Stimulated activated CD8-positive, alpha-beta memory T cell treated with anti-CD3 and anti-CD28 coated beads, Interleukin-4, amount 100 ng/mL, for 1 hour (primary cell): ENCODE measurements at places on chromosomes 2 and 18.

DNA sequence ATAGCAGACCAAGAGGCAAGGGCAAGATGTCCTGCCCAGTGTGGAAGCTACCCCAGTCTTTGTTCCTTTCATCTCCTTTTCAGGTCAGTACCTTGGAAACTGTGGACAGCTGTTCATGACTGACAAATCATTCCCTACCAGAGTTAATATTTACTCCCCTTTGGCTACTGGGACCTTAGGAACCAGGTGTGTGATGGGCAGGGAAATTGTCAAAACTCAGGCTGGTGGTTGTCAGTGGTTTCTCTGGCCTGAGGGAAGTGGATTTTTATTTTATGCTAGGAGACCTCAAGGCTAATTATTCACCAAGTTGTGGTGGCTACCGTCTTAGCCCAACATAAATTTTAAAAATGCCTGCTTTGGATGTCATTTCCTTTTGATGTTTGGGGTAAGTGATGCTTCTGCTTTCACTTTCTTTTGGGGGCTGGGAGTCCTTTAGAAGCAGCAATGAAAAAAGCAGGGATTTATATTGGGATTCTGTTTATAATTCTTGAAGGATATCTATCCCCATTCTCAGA, 119.3 kb downstream of the SETBP1 start:
- DNase-seq = no peak

DNA sequence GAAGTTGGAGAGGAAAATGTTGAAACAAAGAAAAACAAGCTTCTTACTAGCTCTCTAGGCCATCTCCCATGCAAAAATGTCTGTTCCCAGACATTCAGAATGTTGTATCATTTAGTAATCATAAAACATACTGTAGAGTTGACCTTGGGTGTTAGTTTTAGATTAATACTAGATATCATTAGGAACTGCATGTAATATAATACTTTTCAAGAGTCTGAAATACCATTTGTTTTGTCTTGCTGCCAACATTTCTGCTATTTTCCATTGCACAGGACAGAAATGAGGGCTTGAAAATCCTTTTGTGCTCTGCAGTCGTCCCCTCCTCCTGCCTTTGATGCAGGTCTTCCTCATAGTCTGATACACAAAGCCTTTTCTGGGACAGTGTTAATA, 89.5 kb upstream of the RBMS1 start:
- DNase-seq = no peak

DNA sequence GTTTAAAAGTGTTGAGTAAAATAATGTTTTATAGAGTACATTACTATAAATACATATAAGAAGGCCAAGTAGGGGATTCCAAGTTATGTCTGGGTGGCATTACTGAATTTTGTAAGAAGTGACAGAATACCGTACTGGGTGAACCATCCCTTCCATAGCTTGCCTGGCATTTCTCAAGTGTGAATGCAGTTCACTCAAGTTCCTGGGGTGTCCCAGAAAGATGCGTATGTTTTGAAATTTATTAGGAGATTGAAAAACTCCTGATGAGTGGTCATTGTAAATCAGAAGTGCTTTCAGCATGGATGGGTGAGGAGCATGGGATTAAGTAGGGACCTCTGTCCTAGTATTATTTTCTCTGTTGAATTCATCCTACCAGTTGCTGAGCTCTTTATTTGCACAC, 103.2 kb downstream of the VAPA start:
- DNase-seq = no peak

- DNase-seq = peak; percentile 21
Observed at GRCh38 chr2:121080013-121080772, 204.8 kb downstream of the TFCP2L1 start.

DNA sequence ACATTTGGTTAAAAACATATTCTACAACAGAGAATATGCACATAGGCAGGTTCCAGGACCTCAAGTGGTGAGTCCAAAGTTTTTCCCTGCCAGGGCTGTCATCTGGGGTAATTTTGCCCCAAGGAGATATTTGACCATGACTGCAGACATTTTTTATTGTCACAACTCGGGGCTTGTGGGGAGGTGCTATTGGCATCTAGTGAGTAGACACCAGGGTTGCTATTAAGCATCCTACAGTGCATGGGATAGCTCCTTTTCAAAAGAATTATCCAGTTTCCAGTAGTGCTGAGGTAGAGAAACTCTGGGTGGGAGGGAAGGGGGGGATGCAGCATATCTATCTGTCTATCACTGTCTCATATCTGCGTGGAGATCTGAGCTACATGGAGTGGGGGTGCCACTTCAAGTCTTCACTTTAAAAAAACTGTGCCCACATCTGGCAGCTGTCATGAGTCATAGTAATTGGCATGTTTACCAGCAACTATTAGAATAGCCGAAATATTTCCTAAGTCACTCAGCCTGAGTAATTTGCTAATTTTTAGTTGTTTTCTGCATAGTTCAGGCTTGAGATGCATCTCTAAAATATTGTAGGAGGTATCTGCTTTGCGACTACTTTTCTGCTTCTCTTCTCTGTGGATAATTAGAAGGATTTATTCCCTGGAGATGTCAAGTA, 254.0 kb upstream of the RBMS1 start:
- DNase-seq = no peak

DNA sequence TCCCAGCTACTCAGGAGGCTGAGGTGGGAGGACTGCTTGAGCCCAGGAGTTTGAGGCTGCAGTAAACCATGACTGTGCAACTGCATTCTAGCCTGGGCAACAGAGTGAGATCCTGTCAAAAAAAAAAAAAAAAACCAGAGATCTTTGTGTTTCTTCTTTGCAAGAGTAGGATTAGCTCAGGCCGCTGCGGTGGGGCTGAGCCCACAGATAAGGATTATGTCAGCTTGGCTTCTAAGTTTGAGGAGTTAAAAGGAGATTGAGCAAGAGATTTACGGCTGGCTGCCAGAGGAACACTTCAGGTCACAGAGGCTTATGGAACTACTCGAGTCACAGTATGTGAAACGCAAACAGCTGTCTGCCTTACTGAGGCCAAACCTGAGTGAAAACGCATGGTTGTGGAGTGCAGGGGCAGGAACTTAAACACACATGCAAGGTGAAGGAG, 146.7 kb upstream of the L3MBTL4 start:
- DNase-seq = no peak

GRCh38 chr2:82781176-82781915, 1677.7 kb downstream of the SUCLG1 start:
- DNase-seq = no peak

DNA sequence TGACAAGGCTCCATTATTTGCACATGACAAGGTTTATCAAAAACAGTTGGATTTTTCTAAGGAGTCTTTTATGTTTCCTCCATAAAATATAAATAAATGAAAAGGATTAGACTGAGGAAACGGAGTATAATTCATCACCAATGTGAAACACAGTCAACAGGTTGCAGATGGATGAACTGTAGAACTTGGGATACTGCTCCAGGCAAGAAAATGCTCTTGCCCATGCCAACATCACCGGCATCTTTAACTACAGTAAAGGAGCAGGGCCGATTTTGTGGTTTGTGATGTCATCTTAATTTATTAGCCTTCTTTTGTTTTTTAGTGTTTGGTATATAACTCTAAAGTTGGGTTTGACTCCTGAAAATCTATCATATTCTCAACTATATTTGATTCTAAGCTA, 577.3 kb downstream of the EPHA4 start:
- DNase-seq = no peak

- DNase-seq = no peak
Observed at GRCh38 chr2:71503837-71504236, 50.5 kb downstream of the DYSF start.

DNA sequence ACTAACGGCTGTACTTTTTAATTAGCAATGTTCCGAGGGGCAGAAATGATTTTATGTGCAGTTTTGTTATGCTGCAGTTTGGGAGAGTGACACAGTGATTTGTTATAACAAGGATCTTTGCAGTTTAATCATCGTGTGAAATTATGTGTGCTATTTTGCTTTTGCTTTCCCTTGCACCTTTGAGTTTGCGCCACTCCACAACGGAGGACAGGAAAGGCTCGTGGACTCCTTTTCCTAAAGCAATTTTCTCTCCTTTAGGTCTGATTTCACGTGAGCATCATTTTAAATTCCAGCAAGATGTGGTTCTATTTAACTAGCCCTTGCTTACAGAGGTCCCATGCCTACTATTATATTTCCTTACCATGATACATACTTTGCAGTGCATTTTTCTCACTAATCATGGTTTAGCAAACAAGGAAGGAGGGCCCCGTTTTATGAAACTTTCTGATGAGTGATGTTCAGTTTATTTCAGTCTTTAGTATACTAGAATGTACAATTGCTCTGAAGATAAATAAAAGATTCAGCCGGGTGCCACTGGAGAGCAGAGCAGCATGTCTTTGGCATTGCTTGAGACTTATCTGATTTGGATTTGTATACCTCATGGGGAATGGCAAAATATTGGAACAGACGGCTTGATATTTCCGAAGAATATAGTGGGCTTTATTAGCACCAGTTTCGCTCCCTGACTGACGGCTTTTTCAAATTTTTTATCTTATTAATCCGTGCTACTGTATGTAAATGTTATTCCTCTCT, 528.2 kb upstream of the FANCL start:
- DNase-seq = no peak

- no peak for DNase-seq
Observed at GRCh38 chr18:26768385-26768784, 97.1 kb downstream of the AQP4 start.

GRCh38 chr2:165274698-165275097, 35.5 kb downstream of the SCN2A start:
- no peak for DNase-seq

DNA sequence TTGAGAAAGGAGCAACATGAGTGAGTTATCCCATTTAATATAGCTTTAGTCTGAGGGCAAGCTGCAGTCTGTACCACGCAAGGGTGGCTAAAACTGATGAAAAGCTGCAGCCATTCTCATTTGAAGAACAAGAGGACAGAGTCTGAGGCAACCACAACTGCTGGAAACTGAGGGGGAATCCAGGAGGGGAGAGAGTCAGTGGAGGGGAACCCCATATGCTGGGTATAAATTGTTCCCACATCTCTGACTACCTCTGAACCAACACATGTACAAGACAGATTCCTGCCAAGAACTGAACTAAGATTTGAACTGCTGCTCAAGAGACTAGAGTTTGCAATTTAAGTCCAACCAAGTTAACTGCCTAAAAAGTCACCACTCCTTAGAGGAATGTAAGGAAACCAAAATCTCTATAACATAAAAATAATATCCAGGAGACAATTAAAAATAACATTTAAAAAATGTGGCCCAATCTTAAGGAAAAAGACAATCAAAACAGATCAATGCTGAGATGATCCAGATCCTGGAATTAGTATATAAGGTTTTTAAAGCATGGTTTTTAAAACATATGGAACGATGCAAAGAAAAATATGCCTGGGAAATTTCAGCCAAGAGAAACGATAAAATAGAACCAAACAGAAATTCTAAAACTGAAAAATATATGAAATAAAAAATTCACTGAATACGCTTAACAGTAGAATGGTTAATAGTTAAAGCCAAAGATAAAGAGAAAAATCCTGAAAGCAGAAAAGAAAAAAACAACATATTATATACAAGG, 11.2 kb downstream of the CWC22 start:
- no peak for DNase-seq

DNA sequence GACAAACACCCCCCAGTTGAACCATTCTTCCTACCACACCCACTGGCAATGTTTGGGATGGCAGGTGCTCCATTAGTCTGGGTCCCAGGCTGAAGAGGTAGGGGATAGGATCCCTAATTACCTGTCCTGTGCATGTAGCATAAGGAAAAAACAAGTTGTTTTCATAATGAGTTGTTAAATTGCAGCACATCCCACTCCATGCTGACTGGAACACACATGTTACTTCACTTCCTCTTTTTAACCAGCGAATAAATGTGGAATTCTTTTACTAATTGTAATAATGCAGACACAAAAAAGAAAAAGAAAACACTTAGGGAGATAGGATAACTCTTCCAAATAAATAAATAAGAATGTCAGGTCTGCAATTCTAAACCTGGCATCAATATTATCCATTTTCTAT, 11.8 kb upstream of the CBLN2 start:
- DNase-seq = no peak

DNA sequence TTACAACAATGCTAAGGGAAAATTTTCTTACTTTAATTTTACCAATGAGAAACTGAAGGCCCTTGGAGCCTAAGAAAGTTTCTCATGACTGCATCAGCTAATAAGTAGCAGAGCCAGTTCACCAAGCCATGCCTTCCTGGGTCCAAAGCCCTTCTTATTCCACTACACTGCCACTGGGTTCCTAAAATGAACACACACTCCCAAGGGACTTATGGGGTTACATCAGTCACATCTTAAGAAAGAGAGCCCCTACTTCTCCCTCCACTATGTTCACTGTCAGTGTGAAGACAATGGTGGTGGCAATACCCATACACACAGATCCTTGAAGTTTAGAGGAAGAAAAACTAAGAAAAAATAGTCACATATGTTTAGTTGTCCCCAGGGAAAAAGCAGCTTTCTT, 20.6 kb downstream of the MBD2 start:
- no peak for DNase-seq

GRCh38 chr18:955384-956066, 50.9 kb downstream of the ADCYAP1 start:
- DNase-seq = no peak

DNA sequence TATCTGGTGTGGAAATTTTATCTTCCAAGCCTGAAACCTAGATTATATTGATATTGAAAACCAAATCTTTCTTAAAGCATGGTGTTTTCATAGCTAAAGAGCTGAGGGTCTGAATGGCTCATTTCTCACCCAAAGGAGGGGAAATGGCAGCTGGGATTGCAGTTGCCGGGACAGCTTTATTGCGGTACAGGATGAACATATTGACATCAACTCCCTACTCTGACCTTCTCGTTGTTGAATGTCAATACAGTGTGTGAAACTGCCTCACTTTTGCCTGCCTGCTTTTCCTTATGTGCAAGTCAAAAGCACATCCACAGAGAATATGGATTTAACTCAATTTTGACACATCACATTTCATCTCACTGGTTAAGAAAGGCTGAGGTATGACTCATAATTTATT, 3.6 kb upstream of the COX7A2L start:
- no peak for DNase-seq

DNA sequence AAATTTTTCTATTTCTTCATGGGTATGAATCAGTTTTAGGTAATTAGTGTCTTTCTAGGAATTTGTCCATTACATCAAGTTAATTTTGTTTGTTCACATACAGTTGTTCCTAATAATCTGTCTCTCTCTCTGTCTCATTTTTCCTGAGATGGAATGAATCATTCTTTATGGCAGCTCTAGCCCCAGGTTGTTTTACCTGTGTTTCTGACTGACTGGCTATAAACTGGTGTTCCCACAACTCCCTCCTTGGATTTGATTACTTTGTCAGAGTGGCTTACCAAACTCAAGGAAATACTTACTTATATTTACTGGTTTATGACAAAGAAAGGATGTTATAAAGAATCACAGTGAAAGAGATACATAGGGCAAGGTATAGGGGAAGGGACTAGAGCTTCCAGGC, 15.1 kb downstream of the ADNP2 start:
- no peak for DNase-seq

- DNase-seq = no peak
Observed at GRCh38 chr2:121567452-121567851, 36.8 kb downstream of the RNU4ATAC start.

DNA sequence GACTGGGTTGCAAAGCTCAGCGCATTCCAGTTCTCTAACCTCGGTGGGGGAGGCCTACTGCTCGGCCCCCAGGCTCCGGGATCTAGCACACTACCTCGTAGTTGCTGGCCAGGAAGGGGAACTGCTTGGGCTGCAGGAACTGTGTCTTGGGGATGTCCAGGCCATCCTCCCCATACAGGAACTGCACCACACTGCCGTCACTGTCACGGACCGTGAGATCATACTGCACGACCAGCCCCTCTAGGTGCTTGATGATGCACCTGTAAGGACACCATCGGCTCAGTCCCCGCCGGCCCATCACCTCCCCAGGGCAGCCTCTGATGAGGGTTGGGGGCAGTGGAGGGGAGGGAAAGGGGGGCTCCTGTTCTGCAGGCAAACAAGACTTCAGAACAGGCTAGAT, 61.6 kb downstream of the POLR1A start:
- no peak for DNase-seq
